Hematopoietic multipotent progenitor cell treated with erythropoietin and hydrocortisone succinate and interleukin-3 and kit ligand, for 8 days (in vitro differentiated cells): ENCODE measurements at places on chromosomes 11 and 22.
A peak's percentile ranks its signal among the peaks of the same experiment; 100 is the strongest.

- peak; percentile 26 for DNase-seq
Measured at GRCh38 chr11:64060861-64061444, 25.2 kb downstream of the FLRT1 start.

- no peak for DNase-seq
Measured at GRCh38 chr11:47981667-47982404, 1.5 kb downstream of the PTPRJ start.

DNA sequence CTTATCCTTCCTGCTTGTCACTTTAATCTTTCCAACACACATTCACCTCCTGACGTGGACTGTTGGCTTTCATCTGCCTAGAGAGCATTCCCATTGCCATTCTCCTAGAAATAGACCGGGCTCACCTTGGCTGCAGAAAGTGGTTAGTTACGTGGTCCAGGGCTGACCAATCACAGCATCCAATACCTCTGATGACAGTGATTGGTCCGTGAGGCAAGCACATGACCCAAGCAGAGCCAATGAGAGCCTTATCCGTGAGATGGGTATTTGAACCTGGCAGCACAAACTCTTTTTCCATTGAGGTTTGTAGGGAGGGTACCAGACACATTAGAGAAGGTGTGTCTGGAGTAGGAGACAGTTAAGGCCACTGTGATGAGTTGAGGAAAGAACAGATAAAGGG, 85.8 kb downstream of the MIAT start:
- DNase-seq, result peak; percentile 5

GRCh38 chr11:104366321-104366734, 202.4 kb upstream of the PDGFD start:
- no peak for DNase-seq

- DNase-seq, result peak; percentile 86
Measured at GRCh38 chr11:19200410-19201201, 1.2 kb downstream of the CSRP3 start.

DNA sequence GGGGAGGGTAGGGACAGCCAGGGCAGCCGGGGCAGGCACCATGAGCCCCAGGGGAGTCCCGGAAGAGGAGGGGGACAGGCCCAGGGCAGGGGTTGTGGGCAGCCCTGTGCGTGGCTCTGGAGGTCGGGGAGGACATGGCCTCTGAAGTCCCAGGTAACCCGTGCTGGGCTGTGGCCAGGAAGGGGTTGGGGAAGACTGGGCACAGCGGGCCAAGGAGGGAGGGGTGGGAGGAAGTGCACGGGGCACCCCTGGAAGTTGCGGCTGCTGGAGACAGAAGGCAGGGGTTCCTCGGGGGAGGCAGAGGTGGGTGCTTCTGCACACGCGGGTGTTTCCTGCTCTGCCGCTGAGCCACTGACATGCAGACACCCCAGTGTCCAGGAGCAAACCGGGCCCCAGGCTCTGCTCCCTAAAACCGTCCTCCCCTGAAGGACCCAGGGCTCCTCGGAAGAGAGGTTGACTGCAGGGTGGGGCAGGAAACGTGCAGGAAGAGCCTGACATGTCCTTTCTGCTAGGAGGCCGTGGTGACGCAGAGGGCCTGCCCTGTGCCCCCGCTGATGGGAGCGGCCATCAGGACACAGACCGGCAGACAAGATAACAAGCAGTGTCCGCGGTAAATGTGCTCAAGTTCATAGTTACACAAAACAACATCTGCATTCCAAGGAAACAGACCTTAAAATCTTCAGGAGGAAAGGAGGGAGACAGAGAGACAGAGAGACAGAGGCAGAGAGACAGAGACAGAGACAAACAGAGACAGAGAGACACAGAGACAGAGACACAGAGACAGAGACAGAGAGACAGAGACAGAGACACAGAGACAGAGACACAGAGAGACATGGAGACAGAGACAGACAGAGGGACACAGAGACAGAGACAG, 5.7 kb downstream of the TNNI2 start:
- peak; percentile 96 for DNase-seq

DNA sequence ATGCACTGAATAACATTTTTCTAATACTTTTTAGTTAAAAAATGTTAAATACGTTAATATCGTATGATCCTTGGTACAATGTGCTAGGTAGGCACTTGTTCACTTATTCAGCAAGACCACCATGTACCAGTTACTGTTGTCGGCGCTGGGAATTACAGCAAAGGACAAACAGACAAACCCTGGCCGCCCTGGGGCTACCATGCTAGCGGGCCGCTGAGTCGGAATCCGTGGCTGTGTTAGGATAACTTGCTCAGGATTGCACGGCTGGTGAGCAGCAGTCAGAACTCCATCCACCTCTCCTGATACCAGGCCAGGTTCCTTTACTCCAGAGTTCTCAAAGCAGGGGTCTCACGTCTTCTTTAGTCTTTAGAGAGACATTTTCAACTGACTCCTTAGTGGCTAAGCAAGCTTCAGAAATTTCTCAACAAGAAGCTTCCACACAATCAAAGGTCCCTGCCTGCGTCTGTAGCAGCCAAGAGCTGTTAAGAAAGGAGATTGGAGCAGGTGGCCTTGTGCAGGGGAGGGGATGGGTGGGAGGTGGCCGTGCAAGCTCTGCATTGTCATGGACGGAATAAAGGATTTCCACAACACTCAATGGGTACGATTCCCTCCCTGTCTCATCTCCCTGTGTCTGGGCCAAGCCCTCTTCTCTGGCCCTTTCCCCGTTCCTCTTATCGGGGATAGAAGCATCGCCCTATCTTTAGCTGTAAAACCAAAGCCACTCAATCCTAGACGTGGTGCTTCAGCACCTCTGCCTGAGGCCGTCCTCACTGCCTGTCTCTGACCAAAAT, 39.8 kb upstream of the NNMT start:
- no peak for DNase-seq

GRCh38 chr11:128463371-128463829, 124.0 kb downstream of the ETS1 start:
- no peak for DNase-seq

DNA sequence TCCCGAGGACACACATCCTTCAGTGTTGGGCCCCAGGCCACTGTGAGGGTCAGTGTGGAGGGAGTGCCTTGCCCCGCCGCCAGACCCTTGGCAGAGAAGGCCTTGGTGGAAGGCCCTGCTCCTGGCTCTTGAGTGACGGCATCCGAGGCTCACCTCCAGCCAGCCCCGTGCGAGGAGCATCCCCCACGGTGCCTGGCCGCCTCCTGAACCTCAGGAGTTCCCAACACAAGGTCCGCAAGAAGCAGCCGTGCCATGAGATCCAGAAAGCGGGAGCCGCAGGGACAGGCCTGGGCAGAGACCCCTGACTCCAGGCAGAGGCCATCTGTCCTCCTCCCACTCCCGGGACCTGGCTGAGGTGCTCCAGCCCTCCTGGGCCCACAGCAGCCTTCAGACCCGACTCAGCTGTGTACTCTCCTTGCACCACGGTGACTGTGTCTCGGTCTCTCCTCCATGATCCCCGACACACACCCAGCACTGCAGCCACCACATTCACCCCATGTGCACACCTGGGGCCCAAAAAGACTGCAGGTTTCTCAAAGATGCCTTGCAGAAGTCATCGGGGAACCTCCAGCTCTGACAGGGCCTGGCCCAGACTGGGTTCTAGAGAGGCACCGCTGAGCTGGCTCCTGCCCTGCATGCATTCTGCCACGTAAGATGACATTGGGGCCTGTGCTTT, 870.2 kb downstream of the BRD1 start:
- no peak for DNase-seq

DNA sequence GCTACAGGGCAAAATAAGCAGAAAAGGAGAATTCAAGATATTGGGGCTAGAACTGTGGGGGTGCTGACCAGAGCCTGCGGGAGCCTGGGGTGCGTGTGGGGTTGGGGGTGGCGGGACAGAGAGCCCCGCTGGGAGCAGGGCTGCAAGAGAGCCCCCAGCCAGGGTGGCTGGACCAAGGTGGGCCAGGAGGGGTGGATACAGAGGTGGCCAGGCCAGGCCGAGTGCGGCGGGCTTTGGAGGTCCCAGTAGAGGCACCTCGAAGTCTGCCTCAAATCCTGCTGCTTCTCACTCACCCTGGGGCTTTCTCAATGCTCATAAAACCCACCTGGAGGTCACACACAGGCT, 16.9 kb upstream of the MUC5B start:
- no peak for DNase-seq

GRCh38 chr11:27786864-27787263, 86.6 kb upstream of the BDNF start:
- DNase-seq, result no peak

GRCh38 chr11:9003573-9004182, at the start of gene NRIP3:
TSS of gene NRIP3 (minus strand) at chr11:9004001. CDS start at chr11:9003935, 66 bp downstream.
- peak; percentile 52 for DNase-seq

DNA sequence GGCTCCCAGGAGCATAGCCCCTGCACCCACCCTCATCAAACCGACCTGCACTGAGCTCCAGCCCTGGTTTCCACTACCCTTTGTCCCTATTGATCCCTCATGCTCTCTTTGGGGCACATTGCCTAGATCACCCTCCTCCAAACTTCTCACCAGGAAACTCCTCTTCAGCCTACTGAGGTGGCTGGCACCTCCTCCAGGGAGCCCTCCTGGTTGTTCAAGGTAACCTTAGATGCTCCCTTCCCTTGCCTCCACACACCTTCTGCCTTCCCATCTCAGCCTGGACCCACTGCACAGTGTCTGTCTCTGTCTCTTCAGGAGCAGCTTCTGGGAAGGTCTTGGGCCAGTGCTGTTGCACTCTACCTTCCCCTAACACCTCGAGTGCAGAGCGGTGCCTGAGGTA, 15.8 kb upstream of the WNT7B start:
- DNase-seq, result no peak

DNA sequence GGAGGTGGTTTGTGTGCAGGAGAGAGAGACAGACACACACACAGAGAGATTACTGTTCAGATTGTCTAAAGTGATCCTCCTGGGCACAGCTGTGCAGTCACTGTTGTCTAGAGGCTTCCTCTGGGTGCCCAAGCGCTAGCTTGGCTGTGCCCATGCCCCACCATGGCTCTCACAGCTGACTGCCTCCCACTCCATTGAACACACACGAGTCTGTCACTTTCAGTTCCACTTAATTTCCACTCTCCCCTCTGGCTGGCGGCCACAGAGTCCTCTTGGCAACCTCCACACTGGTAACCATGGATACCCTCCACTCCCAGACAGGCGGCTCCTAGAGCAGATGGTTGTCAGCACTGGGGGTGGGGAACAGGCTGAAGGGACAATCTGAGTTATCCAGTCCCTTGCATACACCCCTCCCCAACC, 29.1 kb downstream of the MAP6 start:
- DNase-seq, result peak; percentile 70
